ENCODE measurements at places on chromosomes 12 and 14.

DNA sequence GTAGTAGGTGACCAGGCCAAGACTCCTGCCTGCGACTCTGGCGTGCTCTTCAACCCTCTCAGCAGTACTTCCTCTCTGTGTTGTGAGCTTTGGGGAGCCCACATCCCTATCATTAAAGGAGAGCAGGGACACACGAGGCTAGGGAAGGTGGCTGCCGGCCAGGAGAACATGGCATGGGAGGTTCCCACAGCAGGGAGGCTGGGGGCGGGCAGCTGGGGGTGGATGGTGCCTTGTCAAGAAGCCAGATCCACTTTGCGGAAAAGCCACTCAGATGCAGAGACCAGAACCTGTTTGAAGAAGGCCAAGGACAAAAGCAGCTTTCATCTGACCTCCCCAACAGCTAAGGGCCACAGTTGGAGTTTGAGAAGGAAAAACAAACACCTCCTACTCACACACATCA lies 198.6 kb downstream of the BCL11B start:
- no peak for DNase-seq

GRCh38 chr14:68363843-68364767 lies 428.8 kb downstream of the ZFP36L1 start:
- DNase-seq = no peak

GRCh38 chr14:68145539-68145938 lies 326.0 kb downstream of the RAD51B start:
- DNase-seq = no peak

GRCh38 chr12:78674311-78675090 lies 190.1 kb upstream of the SYT1 start:
- no peak for DNase-seq

GRCh38 chr14:59214702-59215302 lies 26.3 kb downstream of the DAAM1 start:
- no peak for DNase-seq

DNA sequence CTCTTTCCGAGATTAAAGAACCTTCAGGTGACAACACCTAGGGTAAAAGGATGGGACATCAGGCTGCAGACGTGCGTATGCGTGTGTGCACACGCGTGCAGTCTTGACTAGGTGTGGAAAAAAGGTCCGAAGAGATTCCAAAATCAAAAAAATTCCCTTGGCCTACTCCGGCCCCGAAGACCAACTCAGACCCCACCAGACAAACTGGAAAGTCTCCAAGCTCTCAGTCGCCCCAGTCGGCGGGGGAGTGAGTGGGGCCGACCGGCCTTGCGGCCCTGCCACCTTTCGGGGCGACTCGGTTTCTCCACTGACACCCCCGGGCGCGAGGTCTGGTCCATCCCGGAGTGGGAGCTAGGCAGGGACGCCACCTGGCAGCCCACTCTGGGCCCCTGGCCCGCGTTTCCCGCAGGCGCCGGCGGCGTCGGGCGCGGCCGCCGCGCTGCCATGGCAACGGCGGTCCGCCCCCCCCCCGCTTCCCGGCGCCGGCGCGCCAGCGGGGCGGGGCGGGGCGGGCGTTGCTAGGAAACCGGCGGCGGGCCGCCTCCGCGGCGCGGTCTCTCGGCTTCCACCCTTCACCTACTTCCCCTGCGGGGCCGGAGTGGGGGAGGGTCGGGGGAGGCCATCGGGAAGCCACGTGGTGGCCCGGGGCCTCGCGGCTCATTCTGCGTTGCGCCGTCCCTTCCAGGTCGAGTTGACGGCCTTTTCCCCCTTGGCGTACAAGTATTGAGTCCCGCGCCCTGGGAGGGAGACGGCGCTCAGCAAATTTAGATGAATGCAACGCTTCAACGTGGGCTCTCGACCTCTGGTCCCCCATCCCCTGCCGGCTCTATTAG lies 253.1 kb downstream of the EFCAB11 start:
- peak; percentile 37 for DNase-seq

- peak; percentile 20 for DNase-seq
Measured at GRCh38 chr14:69612014-69612782, 802 bp downstream of the SUSD6 start.

DNA sequence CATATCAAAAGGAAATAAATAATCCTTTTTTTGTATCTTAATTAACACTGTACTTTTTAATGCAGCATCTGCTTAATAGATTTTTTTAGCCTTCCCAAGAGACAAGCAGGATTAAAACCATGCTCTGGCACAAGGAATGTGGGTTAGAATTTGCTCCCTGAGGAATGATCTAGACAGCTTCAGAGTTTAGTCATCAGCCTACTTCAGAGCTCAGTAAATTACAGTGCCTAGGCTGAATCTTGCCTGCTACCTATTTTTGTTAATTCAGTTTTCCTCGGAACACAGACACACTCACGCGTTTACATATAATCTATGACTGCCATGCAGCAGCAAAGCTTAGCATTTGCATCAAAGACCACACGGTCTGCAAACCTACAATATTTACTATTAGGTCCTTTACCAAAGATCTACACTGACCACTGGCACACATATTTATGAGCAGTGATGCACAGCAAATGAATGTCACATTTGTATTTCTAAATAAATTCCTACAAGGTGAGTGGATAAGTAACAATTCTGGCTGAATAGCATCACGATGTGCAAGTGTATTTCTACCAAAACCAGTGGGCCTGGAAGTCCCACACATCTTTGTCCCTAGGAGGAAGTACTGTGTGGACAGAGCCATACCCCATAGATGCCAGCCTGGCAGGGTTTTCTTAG lies 309.8 kb upstream of the TMEM132C start:
- DNase-seq = no peak

Data from activated naive CD4-positive, alpha-beta T cell (primary cell).